GM12878 (cell line): ENCODE measurements at places on chromosomes 16 and 17. TPM values are rescaled to one million over a fixed set of nuclear protein-coding genes. Genes with fewer than 3 reads are reported as not detected.
A peak's percentile ranks its signal among the peaks of the same experiment; 100 is the strongest.

- DNase-seq = no peak
Observed at GRCh38 chr17:4554441-4554996, 665 bp downstream of the MYBBP1A start.

GRCh38 chr17:32161029-32161428, 18.7 kb downstream of the RHOT1 start:
- no peak for DNase-seq

DNA sequence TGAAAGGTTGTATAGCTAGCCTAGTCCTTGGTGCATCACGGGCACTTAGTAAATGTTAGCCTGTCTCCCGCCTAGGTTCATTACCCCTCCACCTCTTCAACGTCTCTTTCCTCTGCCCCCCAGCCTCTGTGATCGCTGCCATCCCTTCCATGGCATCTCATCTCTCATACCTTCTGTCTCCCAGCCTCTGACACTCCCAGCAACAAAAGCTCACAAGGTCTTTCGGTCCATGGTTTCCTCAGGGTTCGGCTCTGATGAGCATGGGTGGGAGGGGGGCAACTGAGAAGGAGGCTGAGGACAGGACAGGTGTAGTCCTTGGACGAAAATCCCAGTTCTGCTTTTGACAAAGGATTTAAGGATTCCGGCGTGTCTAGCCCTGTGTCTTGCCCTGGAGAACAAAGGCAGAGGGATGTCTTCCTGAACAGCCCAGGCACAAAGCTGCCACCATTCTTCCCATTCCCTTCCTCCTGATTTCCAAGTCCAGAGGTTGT, 16.7 kb downstream of the CCR7 start:
- no peak for DNase-seq

DNA sequence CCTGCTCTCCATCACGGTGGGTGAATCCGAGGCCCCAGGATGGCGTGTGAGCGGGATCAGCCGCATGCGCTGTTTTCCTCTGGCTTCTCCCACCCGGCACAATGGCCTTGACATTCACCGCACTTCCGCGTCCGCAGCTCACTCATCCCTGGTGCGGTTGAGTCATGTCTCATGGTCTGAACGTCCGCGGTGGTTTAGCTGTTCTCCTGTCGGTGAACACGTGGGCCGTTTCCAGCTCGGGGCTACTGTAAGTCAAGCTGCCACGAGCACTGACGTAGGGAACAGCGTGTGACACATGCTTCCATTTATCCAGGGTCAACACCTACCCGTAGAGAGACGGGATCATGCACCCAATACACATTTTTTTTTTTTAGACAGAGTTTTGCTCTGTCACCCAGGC, 15.3 kb upstream of the CACNA1H start:
- DNase-seq = no peak

DNA sequence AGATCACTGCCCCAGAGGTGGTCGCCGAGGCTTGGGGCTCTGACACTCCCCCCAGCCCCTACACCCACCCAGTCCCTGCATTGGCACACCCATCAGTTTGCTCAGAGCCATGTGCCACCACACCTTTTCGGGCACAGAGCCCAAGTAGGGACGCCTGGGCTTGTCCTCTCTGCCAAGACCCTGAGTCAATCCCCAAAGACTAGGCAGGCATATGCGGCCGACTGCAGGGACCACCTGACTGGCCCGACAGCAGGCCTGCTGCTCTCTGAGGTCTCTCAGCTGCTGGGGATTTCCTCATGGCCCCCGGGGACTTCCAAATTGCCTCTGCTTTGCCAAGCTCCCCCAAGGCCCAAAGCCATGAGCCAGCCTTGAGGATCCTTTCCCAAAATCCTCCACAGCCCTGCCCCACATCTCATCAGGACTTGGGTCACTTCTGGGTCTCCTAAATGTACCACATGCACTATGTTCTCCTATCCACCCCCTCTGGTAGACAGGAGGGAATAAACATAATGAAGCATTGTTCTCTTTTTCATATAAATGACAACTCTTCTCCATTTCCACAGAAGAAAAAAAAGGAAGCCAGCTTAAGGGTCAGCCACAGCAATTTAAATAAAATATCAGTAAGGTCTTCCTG, 30.6 kb downstream of the MYO18A start:
- DNase-seq = no peak

DNA sequence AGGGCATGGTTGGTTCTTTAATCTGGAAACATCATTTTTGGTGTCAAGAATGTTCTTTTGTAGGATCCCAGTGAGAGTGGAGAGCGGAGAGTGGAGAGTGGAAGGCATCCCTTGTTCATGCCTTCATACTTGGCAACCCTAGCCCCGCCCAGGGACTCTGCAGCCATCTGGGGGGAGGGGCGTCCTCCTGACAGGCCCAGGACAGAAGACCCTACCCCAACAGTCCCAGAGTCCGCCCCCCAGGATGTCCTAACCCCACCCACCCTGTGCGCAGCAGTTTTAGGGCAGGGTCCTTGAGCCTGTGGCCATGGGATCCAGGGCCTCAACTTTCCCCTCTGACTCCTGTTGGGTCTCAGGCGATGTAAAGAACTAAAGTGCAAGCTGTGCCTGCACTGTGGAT, 4.5 kb downstream of the SLC26A11 start:
- DNase-seq = no peak

- no peak for DNase-seq
Observed at GRCh38 chr16:85539084-85539483, 74.0 kb upstream of the GSE1 start.

GRCh38 chr16:56244612-56245011, 53.3 kb downstream of the GNAO1 start:
- no peak for DNase-seq

DNA sequence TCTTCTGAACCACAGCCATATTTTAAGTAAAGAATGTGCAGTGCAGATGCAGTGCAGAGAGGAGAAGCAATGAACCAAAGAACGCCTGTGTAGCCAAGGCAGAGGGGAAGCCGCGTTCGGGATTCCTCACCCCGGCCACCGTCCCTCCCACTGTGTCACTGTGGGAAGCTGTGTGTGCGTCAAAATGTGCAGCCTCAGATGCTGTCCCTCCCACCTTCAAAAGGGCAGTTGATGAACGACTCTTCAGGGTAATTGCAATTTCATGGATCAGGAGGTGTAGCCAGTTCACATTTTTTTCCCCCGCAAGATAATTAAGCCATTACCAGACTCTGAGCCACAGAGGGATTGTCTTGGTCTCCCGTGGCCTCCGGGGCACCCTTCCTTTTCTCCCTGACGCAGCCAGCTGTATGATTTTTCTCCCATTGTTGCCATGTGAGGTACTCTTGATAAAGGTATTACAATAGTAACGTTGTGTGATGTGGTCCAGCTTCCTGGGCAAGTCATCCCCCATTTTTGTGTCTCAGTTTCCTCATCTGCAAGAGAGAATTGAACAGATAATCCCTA, 190.0 kb downstream of the FOXL1 start:
- DNase-seq = no peak

GRCh38 chr16:61580579-61580978, 455.7 kb downstream of the CDH8 start:
- DNase-seq = no peak

- DNase-seq = no peak
Observed at GRCh38 chr16:87369796-87370719, 13.5 kb downstream of the FBXO31 start.

- DNase-seq = peak; percentile 40
Observed at GRCh38 chr17:66541461-66542128, 239.2 kb downstream of the PRKCA start.

DNA sequence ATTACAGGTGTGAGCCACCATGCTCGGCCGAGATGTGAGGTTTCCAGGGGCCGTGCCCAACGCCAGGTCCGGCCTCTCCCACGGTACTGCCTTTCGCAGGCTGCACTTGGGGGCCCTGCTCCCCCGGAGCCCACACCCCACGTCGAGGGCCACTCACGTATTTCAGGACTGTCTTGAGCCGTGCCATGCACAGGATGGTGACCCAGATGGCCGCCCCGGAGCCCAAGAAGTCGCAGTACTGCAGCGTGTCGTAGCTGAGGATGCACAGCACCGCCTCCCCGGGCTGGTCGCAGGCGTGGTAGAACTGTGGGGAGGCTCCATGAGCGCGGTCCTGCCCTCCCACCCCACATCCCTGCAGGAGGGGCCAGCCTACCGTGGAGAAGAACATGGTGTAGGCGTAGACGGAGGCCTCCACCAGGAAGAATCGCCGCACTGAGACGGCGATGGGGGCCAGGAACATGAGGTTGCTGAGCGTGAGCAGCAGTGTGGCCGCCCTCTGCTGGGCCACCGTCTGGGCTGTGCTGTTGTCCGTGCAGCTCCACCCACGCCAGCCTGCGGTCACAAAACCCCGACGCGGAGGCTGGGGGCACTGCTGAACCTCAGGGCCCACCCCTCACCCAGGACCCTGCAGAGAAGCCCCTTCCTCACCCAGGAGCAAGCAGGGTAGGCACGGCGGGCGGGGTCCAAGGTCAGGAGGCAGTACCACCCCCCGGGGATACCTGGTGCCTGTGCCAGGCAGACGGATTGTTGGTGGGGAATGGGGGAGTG, 3.7 kb upstream of the MRPL28 start:
- no peak for DNase-seq

- DNase-seq = no peak
Observed at GRCh38 chr17:1597861-1598342, 30.7 kb downstream of the SLC43A2 start.

DNA sequence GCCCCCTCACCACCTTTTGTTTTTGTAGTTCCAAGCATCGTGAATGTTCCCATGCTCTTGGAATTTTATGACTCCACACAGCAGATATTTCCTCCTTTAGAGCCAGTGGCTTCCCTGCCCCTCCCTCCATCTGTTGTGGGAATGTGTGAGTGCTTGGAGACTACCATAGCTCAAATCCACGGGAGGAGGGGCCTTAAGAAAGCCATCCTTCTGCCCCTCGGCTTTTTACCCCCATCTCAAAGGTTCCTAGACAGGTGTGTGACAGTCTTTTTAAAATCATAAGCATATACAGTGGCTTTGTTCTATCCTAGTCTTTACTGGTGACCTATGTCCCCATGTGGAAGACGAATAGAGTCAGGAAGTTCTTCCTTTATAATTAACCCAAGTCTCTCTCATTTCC, 47.2 kb downstream of the YPEL2 start:
- DNase-seq = no peak

The C17orf78 gene
- total RNA-seq = not detected in 2 replicates

The OR1A1 gene
- total RNA-seq = not detected in 2 replicates
